Fibroblast of villous mesenchyme (primary cell): ENCODE measurements at places on chromosomes 2 and 18. TPM values are rescaled to one million over a fixed set of nuclear protein-coding genes. Genes with fewer than 3 reads are reported as not detected.

SPATA3 gene
- not detected in 2 replicates for total RNA-seq

VSNL1 gene
- total RNA-seq: 0.32 and 0.86 TPM in 2 replicates

DSG3 gene
- under 0.01 TPM in 2 replicates for total RNA-seq

CHRND gene
- total RNA-seq: not detected in 2 replicates

PCGF1 gene
- total RNA-seq: 21.6 and 23.7 TPM in 2 replicates

ONECUT2 gene
- under 0.01 TPM in 2 replicates for total RNA-seq

TOGARAM2 gene
- under 0.01 and 0.43 TPM in 2 replicates for total RNA-seq

SCN9A gene
- total RNA-seq: 43.5 and 72.1 TPM in 2 replicates

NHEJ1 gene
- 21.9 and 24.2 TPM in 2 replicates for total RNA-seq

SLC19A3 gene
- total RNA-seq: under 0.01 and 0.32 TPM in 2 replicates

TMEM182 gene
- 0.97 and 1.3 TPM in 2 replicates for total RNA-seq

MTLN gene
- 45.8 and 75.7 TPM in 2 replicates for total RNA-seq
